ENCODE measurements at places on chromosomes 4 and X.

GRCh38 chrX:69398881-69399280, 105.2 kb upstream of the NALF2 start:
- DNase-seq, result no peak

DNA sequence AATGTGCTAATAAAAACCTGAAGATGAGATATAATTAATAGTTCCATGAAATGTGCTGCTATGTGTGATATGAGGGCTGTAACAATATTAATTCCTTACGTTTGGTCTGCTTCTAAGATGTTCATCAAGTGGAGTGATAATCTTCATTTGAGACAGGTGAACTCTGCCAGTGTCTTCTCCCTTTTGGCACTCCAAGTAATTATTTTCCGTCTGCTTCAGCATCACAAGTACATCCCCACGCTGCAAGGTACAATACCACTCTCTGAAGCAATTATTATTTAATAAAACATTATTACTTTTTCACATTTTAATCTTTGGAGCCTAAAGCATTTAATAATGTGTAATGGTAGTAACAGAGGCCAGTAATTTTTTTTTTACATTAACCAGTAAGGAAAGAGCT, 44.4 kb downstream of the RPS3A start:
- DNase-seq, result no peak

DNA sequence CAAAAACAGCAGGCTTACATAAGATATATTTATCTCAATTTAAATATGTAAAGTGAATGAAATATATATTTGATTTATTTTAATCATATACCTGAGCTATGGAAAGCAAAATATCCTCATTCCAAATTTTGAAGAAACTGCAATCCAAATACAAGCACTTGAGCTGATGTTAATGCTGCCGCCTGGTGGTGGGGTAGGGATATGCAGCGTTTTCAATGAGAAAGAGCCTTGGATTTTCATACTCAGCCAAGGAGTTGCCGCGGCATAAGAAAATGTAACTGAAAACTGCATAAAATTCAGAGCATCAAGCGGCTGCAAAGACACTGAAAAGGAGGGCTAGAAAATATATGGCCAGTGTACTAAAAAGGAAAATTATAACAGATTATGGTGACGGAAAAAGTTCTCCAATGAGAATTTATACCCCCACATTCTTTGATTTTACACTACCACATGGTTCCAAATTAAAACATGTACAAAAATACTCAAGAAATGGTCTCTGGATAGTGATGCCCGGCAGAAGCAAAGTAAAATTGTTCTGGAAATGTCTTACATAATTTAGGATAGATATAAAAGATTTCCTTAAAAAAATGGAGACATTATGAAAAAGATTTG, 660.3 kb upstream of the PITX2 start:
- no peak for DNase-seq

- no peak for DNase-seq
Measured at GRCh38 chr4:70629469-70630090, 1.0 kb downstream of the ENAM start.

DNA sequence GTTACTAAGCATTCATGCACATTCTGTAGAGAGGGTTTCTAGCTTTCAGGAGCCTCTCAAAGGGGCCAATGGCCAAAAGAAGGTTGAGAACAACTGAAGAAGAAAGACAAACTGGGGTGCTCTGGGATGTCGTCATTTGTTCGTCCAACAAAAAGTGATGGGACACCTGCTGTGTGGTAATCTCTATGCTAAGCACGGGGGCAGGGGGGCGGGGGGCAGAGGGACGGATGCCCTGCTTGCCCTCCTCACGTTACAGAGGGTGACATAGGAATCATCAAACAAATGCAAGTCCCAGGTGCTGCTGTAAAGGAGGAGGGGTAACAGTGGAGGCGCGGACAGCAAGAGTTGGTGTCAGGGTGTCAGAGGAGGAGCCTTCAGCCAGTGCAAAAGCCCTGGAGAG, 12.8 kb upstream of the CRMP1 start:
- DNase-seq, result no peak

DNA sequence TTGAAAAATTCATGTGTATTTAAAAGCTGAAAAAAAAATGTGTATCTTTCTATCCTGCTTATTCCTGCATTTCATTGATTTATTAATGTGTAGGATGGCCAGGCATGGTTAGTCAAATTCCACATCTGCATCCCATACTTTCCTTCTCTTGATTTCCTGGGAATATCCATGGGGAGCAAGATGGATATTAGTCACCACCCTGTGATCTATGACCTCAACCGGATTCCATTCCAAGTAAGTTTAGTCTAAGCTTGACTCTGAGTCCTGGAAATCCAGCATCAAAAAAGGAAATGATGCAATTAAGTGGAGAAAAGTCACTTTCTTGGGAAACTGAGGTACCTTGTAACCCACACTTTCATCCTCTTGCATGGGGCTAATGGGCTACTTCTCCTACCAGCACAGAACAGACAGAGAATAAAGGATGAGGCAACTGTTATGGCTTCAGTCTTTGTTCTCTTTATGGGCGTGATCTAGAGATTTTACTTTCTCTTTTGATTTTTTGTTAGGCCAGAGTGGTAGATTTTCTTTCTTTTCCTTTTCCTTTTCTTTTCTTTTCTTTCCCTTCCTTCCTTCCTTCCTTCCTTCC, 17.1 kb upstream of the BEX4 start:
- no peak for DNase-seq

DNA sequence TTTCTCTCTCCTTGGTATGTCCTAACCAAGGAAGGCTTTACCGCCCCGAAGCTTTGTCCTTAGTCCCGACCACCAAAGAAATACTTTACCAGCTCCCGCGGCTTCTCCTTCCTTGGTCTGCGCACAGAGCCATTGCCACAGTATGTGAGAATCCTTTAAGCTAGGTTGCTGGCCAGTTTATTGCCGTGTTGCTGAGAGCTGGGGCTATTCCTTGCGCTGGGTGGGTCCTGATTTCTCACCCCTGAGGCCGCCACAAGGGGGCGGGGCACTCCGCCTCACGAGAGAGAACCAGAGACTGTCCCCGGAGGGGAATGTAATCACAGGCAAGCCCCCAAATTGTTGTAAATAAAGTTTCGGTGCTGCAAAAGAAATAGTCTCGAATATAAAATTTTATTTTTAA, 331.0 kb upstream of the PCDH10 start:
- no peak for DNase-seq

GRCh38 chr4:6360385-6360784, 90.7 kb downstream of the WFS1 start:
- DNase-seq, result peak; percentile 81

- no peak for DNase-seq
Measured at GRCh38 chrX:24838629-24839028, 144.9 kb downstream of the POLA1 start.

GRCh38 chr4:27716693-27717430, 856.2 kb downstream of the STIM2 start:
- no peak for DNase-seq

- no peak for DNase-seq
Measured at GRCh38 chrX:39875834-39876628, 221.7 kb downstream of the BCOR start.

- no peak for DNase-seq
Measured at GRCh38 chr4:146900295-146900694, 45.4 kb downstream of the TTC29 start.
